Mesendoderm (in vitro differentiated cells): ENCODE measurements at places on chromosomes 7 and 10.

GRCh38 chr7:81074406-81074805, 155.6 kb upstream of the SEMA3C start:
- no peak for DNase-seq

- DNase-seq: no peak
Observed at GRCh38 chr7:157566631-157567006, 229.8 kb downstream of the DNAJB6 start.

DNA sequence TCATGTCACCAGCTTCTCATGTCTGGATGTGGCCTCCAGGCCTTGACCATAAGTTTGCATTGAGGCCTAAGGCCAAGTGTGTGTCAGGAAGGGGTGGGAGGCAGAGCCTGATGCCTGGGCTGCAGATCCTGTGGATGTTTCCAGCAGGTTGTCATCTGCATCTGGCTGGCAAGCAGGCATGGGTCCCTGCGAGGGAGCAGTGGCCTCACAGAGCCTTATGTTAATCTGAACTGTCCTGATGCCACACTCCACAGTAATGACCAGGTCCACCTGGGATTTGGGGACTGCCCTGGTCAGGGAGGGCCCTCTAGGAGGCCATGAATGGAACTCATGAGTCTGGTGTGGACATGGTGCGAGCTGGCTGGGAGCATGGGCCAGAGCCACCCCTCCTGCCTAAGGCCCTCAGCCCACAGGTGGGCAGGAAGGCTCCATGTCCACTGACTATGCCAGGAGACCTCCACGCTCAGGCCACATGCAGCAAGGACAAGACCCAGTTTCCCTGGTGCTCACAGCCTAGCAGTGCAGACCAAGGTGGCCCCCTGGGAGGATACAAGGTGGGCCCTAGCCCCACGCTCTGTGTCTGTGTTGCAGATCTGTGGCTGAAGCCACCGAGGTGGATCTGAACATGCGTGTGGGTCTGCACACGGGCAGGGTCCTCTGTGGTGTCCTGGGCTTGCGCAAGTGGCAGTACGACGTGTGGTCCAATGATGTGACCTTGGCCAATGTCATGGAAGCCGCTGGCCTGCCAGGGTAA, 83.1 kb downstream of the ADCY1 start:
- no peak for DNase-seq

DNA sequence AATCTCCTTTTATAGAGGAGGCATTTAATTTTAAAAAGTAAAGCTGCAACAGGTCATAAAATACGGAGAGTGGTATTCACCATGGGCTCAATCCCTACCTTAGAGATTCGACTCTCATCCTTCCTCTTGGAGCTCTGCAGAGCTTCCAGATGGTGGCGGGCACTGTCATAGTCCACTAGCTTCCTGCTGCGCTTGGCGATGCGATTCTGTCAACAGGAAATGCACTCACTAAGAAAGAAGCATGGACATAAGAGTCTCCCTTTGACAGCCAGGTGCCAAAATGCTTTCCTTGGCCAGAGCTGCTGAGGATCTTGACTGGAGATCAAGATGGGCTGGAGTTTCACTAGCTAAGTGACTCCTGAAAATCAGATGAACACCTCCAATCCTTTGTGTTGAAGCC, 154.4 kb downstream of the AMPH start:
- peak; percentile 2 for DNase-seq

GRCh38 chr7:132451161-132451560, 125.1 kb downstream of the PLXNA4 start:
- no peak for DNase-seq

DNA sequence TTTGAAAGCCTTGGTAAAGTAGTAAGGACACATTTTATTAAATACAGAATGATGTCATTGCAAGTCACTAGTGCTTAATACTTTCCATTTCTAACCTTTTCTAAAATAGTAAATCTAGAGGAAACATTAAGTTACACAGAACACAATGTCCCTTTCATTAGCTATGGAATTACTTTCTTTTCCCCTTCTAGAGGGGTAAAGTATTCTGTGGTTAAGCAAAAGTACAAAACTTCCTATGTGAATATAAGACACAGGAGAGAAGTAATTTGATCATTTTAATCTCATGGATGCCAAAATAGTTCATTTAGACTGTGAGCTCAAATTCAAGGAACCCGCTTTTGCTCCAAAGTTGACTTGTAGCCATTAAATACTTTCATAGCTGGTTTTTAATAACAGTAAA, 49.8 kb downstream of the SEMA3E start:
- no peak for DNase-seq

GRCh38 chr10:109202111-109202510, 721.2 kb downstream of the XPNPEP1 start:
- no peak for DNase-seq

GRCh38 chr7:25073451-25073850, 51.6 kb downstream of the CYCS start:
- no peak for DNase-seq

DNA sequence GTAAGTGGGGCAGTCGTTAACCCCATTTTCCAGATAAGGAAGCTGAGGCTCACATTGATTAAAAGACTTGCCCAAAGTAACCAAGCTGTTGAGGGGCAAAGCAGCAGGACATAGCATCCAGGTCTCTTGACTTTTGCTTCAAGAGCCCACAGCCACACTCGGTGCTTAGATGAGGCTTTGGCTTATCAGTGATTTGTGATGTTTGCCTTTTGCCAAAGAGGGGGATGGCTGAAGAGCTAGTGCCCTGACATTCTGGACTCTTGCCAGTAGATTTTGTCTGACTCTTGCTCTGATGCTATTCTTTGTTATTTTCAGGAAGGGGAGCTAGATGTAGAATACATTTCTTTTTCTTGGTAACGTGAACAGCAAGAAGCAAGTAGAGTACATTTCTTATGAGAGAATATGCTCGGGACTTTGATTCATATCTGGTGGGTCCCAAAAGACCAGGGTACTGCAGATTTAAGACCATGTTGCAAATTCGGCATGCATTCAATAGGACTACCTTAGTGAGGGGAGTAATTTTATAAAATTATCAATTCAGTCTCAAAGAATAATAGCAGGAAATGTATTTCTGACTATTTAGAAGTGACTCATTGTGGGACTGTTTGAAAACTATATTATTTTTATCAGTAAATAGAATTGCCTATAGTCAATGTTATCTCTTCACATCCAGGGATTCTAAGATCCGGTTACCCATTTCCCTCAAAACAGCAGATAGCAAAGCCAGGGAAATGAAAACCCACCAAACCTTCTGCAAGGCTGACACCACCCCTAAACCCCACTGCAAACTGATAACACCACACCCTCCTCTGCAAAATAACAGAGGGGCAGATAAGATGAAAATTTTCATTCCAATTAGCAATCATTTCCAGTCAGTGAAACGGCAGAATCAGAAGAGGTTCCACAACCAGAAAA, 180.0 kb upstream of the BMPER start:
- peak; percentile 74 for DNase-seq

DNA sequence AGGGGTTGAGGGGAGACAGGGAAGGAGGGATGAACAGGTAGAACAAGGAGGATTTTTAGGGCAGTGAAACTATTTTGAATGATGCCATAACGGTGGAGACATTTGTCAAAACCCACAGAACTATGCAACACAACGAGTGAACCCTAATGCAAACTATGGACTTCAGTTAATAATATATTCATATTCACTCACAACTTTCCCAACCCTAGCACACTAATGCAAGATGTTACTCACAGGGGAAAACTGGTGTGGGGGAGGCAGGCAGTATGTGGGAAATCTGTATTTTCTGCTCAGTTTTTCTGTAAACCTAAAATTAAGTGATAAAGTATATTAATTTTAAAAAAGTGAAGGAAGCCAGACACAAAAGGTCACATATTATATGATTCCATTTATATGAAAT, 17.3 kb downstream of the GNA12 start:
- no peak for DNase-seq

DNA sequence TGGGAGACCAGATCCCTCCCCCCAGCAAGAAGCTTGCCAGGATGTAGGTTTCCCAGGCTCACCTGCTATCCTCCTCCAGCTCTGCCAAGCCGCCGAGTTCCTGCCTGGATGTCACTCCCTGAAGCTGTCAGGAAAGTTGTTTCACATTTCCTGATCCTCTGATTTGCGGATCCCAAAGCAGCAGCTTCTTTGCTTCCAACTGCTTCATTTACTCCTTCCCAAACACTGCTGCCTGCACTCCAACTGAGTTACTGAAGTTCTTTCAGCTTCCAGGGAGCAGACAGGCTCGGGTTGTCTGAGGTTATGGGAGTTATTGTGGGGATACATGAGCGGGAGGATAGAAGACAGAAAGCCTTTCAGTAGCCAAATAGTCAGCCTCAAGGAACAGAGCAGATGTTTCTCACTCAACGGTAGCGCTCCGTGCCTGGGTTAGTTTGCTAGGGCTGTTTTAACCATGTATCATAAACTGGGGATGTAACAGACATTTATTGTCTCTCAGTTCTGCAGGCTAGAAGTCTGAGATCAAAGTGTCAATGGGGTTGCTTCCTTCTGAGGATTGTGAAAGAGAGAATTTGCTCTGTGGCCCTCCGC, 516.0 kb downstream of the REEP3 start:
- no peak for DNase-seq

GRCh38 chr7:55016746-55017090, 2.1 kb upstream of the EGFR start:
- DNase-seq: no peak

- DNase-seq: peak; percentile 83
Observed at GRCh38 chr7:5580714-5581395, 157.2 kb upstream of the TNRC18 start.

GRCh38 chr7:379456-380138, 89.6 kb downstream of the FOXL3 start:
- DNase-seq: peak; percentile 65

GRCh38 chr10:25493122-25493893, 318.5 kb downstream of the GPR158 start:
- peak; percentile 98 for DNase-seq

DNA sequence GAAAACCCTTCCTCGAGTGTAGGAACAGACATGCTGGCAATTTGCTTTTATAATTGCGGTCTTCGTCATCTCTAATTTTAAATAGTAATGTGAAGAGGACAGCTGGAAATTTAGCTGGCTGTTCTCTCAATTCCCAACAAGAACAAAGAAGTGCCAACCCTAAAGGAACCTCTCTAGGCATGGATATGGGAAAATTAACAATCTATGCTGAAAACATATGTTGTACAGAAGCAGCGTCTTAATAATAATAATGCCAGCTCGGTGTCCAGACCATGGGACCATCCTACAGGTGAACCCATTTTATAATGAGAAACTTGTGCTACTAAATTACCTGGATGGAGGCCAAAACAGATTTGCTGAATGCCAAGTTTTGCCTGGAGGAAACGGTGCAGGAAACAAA, 641.4 kb upstream of the MGMT start:
- no peak for DNase-seq

DNA sequence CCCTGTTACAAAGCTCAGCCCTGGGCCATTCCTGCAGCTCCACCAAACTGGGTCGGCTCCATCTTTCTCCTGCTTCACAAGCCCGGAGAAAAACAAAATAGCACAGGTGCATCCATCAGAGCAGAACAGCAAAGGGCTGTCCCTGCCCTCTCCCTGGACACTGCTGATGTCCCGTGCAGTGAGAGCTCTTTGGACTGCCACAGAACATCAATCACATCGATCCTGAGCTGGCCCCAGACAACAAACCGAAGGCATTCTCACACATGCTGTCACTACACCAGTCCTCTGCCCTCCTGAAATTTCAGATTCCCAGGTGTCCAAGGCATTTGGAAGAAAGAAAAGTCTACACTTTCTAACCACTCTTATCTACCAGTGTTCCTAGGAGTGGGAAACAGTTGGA, 427.1 kb upstream of the ZMIZ1 start:
- DNase-seq: no peak

DNA sequence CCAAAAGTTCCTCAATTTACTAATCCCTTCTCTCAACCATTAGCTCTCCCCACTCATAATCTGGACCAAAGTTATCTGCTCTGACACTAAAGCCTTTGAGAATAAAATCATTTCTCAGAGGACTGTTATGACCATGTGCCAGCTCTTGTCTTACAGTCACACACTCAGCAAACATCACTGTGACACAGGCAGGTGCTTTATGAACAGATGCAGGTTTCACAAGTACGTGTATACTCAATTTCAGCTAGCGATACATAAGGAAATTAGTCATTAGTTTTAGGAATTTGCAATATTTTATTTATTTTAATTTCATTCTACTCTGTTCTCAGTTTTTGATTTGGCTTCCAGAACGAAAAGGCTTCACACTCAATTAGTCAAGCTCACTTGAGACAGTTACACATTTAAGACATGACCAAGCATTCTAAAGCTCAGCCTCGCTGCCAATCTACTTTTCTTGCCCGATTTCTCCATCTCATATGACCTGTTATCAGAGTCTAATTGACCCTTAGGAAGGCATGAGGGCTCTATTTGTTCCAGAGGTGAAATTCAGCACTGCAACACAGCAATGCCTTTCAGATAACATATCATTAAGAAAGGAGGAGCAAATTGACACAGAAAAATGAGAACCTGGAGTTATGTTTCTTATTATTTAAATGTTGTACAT, 76.8 kb downstream of the TFEC start:
- DNase-seq: no peak

GRCh38 chr10:33917069-33917780, 582.8 kb upstream of the NRP1 start:
- DNase-seq: no peak

DNA sequence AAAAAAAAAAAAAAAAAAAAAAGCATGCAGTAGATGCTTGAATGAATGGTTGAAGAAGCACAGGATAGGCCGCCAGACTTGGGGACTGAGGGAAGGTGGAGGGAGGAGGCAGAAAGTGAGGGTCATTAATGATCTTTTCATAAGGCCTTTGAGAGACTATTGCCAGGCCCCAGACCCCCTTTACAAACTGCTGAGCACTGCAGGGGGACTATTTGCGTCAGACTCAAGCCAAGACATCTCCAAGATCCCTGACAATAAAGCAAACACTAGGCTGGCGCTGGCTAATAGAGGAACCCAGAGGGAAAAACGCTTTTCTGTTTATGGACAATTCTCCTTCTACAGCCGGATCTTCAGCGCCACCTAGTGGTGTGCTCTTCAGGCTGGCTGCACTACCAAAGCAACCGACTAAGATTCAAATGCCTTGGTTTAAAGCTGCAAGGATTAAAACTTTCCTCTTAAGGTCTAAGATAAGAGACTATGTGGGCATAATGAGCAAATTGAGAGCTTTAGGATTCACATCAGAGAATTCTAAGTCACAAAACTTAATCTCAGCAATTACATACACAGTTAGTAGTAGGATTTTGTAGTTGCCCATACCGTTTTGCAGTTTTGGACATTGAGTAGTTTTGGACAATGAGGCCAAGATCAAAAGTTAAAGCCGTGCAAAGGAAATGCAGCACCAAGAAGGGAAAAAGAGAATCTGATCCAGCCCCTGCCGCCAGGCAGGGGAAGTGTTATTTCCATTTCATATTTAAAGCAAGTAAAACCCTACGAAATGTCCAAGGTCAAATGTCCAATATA, 17.9 kb upstream of the AGK start:
- DNase-seq: peak; percentile 79
